ENCODE measurements at places on chromosomes 2 and 18.

GRCh38 chr2:207109768-207110167, 56.0 kb downstream of the KLF7 start:
- no peak for DNase-seq

DNA sequence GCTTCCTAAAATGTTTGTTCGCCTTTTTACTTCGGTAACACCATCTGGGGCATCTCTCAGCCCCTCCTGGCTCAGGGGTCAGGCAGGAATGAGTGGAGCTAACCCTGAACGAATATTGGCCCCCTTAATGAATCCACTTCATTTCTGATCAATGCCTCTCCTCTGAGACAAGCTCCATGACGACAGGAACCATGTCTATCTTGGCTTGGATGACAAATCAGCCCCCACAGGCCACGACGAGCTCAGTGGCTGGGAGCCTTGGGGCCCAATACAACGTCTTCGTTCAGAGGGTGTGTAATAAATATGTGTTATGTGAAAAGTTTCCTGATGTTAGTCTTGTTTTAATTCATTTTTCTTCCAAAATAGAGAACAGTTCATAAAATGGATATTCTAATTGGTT, 133.0 kb downstream of the COL6A3 start:
- no peak for DNase-seq

DNA sequence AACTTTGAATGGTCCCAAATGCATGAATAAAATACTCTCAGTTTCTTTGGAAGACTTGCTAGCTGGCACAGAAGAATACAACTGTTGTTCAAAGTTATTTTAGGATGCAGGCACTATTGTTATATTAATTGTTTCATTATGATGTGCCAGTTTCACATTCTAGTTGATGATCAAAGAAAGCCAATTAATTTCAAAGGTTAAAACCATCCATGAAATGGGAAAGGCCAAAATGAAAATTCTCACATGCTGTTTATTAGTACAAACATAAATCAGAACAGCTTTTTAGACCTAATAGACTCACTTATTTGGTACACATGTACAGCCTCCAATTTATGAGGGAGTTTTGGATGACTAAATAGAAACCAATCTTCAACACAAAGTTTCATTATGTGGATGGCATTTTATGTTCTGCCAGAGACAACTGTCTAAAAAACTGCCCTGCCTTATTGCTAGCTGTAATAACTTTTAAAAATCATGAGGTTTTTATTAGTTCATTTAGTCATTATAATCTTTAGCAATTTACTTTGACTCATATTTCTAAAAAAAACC, 42.2 kb downstream of the RFTN2 start:
- no peak for DNase-seq

DNA sequence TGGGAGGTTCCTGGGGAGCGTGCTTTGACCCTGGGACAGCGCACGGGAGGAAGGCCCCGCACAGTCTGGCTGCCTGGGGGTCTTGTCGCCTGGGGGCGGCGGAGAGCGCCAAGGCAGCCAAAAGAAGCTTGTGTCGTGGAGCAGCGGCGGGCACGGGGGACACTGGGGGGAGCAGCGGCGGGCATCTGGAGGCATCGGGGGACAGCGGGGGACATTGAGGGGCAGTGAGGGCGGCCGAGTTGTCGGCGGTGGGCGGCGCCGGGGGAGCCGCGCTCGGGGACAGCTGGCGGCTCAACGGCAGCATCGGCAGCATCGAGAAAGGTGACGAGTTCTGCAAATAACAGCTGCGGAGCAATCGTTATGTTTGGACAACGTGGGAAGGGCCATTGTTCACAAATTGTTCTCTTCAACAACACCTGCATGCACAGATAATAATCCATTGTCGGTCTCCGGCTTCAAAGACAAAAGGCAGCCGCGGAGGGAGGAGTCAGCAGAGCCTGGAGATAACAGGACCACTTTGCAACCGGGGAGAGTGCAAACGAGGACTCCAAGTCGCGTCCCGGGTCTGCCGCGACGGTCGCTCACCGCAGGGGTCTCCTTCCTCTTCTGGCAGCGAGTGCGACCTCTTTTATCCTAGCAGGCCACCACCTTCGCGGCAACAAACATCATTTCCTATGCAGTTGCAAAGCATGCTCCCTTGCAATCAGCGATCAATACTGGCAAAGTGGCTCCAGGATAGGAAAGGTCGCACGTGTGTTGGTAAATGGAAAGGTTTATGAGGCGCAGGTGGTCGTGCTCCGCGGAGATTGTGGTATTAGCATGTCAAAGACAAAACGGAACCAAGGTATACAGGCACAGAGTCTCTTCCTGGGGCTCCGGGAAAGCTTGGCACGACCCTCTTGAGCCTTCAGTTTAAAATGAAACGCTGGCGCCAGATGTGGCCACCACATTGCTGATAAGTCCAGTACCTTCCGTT, 132.3 kb upstream of the DLX2 start:
- peak; percentile 20 for DNase-seq

DNA sequence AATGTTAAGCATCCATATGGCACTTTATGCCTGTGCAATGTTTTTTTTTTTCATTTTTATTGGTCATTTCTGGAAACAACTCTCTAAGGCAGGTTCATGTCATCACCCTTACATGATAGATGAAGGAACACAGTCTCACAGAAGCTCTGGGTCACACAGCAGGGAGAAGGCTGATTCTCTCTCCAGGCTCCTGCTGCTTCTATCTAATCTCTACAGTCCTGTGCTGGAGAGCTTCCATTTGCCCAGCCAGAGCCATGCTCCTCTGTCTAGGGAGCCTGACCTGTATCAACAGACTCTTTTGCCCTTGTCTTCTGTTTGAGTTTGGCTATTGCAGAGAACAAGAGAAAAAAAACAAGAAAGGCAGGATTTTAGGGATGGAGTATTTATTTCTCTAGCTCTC, 584.8 kb downstream of the MBD2 start:
- no peak for DNase-seq

DNA sequence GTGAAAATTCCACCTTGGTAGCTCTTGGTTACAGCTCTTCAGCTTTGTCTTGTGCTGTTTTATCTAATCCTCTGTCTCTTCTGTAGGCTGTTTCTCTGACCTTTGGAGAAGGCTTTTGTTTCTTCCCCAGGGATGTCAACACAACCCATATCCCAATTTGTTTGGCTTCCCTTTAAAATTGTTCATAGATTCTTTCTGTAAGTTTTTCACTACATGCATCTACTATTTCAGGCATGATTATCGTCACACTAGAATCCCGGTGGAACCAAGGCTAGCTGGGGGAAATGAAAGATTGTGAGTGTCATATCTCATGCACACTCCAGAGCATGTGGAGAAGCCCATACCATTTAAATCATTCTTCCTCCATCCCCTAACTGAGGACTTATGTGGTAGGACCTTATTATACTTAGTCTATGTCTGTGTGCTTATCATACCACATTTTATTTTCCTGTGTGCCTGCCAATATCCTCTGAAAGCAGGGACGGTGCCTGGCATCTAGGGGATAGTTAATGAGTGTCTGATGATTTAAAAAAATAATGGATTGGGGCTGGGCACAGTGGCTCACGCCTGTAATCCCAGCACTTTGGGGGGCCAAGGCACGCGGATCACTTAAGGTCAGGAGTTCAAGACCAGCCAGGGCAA, 59.9 kb downstream of the CRIM1 start:
- DNase-seq: no peak

- DNase-seq: peak; percentile 75
Measured at GRCh38 chr2:32135409-32135808, 30.3 kb upstream of the SLC30A6 start.

DNA sequence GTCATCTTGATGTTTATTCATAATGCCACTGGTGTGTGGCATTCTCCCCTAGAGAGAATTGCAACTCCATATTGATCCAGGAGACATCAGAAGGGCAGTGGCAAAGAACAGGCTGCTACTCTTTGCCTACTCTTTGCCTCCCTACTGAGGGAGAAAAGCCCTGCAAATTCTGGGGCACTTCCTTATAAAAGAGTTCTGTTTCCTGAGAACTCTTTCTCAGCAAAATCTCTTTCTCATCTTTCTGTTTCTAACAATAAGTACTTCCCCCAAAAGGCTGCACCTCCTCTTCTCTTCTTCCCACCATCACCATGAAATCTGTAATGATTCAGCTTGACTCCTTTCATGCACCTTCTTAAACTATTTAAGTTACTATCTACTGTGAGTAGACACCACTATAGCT, 270.3 kb downstream of the MREG start:
- DNase-seq: no peak

DNA sequence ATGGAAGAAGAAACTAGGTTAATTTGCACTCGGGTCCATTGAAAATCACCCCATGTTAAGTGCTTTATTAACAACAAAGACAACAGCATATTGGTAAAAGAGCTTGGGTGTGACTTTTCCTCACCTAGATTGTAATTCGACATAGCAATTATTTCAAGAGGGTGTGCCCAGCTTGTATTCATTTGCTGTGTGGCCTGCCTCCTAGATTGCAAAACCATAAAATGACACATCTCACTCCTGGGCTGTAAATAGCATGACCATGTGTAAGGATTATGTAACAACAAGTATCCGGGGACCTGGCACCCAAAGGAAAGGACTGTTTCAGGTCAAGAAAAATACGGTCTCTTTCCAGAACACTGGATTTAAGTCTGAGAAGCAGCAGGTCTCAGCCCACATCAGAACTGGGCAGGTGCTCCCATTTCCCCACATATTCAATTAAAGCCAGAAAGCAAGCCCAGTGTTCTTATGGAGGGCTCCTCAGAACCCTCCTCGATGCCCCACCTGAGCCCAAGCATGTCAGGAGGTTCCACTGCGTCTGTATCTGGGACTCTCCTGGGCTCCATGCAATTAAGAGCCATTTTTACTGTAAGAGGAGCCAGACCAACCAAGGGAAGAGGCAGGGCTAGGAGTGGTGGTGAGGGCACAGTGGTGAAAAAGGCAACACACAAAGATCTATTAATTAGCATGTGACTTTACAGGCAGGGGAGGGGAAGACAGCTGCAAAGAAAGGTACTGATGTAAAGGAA, 39.2 kb downstream of the MREG start:
- DNase-seq: no peak

GRCh38 chr2:60366135-60366712, 187.2 kb downstream of the BCL11A start:
- DNase-seq: no peak

DNA sequence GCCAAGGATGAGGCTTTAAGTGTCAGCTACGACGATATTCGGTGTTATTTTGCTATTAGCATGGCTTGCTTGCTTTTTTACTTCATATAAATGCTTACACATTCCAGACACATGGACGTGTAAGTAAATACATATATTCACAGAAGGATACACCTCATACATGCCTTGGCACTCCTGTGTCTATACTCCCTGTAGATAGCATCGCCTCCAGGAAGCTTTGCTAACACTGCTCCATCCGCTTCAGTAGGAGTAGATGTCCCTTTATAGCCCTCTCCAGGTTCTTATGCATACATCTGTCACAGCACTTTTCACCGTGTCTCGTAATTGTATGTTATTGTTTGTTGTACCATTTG, 27.5 kb upstream of the KCTD1 start:
- DNase-seq: no peak

DNA sequence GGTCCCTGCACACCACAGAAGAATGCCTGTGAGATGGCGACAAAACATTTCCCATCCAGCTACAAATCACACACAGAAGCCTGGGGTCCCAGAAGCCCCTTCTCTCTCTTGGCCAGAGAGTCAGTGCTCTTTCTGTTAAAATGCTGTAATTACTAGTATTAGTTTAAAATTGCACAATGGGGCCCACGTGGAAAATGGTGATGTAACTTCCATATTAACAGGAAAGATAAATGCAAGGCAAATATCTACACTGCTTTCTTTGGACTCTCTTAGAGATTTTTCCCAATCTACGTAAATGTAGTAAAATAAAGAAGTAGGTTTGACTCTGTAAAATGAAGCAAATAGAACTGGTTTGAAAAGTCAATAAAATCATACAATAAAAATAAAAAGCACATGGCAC, 113.9 kb upstream of the TFCP2L1 start:
- DNase-seq: no peak

Data from AG08396 (cell line).